Activated CD4-positive, alpha-beta T cell treated with anti-CD3 and anti-CD28 coated beads, Interleukin-2, amount 50 U/mL, for 24 hours (primary cell): ENCODE measurements at places on chromosomes 16 and 17.

DNA sequence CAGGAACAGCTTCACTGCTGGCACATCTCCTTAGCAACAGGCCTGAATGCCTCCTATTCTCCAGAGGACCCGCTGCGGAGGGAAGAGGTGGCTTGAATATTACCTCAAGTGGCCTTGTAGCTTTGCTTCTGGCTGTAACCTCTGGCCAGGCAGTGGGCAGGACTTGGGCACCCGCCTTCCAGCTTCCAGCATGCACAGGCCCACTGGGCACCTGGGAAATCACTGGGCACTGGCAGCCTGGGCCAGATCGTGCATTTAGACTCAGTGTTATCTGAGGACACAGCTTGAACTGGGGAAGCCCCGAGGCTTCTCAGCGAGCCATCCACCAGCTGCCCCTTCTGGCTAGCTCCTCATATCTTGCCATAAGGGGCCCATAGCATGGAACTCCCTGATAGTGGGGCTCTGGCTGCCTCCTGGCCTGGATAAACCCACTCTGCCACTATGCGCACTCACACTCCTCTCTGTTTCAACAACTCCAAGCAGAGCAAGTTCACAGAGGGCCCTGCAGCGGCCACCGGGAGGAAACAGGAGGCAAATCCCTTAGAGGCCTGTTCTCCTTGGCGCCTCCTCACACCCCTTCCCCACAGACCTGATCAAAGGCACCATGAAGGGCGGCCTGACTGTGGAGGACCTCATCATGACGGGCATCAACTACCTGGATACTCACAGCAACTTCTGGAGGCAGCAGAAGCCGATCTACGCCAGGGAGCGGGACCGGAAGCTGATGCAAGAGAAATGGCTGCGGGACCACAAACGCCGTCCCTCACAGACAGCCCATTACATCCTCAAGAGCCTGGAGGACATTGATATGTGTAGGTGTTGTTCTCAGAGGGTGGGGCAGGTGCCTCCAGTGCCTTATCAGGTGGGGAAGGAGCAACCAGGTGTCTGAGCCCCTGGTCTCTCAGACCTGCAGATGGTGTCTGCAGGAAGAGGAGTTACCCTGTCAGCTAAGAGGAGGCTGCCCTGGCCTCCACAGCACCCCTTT lies 7.8 kb downstream of the ODAD4 start:
- no peak for DNase-seq

GRCh38 chr17:16923097-16923903 lies 48.6 kb downstream of the TNFRSF13B start:
- DNase-seq = no peak

DNA sequence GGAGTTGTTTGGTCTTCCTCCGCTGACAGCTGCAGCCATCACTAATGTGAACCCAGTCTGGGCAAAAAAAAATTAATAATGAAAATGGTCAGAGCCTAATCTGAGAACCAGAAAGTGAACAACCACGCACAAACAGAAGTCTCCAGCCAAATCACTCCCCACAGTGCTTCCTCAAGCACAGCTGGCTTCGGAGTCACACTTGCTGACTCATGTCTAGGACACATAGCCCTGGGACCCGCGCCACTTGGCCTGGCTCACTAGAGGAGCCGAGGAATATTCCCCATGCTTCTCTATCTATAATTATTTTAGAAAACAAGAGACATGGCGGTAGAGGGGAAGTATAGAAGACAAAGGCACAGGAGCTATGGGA lies 109.1 kb downstream of the ZFHX3 start:
- no peak for DNase-seq

GRCh38 chr17:44004077-44004760 lies at the start of gene NAGS:
Gene NAGS, plus strand, starts transcription at chr17:44004622. Its CDS starts 42 bp downstream, at chr17:44004664.
- no peak for DNase-seq

- DNase-seq = peak; percentile 74
Observed at GRCh38 chr17:43125133-43125966, at the start of gene BRCA1. Gene BRCA1, minus strand, starts transcription at chr17:43125364. Its CDS starts 1,268 bp downstream, at chr17:43124096.

DNA sequence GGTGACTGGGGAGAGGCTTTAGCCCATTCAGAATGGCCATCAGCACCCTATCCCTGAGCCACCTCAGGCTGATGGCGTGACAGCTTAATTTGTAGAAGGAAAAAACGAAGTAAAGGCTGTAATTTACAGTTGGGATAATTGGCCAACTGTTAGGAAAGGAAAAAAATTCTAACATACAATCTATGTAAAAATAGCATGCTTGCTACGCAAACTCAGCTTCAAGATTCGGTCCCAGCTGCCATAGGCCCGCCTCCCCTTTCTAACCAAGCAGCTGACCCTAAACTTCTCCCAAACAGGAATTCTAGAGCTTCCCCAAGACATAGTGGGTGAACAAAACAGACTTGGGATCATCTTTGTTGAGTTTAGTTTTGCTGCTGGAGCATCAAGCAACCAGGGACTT lies 4.9 kb downstream of the SEZ6 start:
- DNase-seq = no peak

DNA sequence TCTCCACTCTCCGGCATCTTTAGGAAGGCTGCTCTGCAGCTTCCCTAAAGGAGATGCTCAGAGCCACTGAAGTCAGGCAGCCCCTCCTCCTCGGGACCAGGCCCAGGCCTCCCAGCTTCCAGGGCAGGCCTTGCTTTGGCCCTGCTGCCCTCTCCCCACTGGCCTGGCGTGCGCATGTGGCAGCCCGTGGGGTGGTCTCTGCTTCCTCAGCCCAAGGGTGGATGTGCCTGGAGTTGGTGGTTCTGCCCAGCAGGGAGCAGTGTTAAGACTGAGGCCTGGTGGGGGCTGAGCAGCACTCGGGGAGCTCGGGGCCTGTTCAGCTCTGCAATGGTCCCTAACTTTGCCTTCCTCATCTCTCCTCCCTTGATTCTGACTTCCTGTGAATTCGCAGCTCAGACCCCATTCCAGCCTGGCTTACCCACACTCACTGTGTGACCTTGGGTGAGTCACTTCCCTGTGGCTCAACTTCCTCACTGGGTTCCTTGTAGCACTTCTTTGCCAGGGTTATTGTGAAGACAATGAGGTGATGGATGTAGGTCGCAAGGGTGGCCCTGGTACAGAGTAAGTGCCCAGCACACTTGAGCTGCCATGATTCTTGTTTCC lies 63.2 kb downstream of the NKD1 start:
- no peak for DNase-seq

DNA sequence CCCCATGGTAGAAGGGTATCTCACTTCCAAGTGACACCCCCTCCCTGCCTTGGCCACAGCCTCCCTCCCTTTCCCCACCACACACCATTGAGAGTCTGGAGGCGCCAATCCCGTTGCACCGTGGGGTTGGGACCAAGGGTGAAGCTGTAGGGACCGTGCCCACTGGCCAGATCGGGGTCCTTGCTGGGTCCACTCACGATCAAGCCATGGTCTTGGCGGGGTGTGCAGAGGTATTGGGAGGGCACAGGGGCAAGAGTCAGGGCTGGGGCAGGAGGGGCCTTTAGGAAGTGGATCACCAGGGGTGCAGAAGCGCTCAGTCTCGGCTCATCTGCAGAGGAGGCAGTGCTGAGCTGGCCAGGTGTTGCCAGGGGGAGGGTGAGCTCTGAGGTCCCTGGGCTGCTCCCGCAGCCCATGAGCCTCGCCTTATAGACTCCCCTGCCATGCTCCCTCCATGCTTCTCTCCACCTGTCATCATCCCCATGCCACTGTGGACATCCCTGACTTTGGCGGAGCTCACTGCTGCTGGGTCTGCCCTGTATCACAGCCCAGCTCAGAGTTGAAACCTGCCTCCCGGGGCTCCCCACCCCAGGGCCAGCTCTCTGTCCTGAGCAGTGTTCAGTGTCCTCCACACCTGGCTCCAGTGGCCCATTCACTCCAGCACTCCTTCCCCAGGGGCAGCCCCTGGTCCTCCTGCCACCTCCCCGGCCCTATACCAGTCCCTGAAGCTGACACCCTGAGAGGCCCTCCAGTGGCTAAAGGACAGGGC lies 8.3 kb downstream of the CDH16 start:
- DNase-seq = no peak

GRCh38 chr16:30722916-30723315 lies 23.9 kb downstream of the SRCAP start:
- no peak for DNase-seq

- DNase-seq = no peak
Observed at GRCh38 chr16:86200722-86201121, 301.8 kb downstream of the IRF8 start.

- no peak for DNase-seq
Observed at GRCh38 chr17:48513097-48513496, 17.7 kb downstream of the HOXB1 start.

DNA sequence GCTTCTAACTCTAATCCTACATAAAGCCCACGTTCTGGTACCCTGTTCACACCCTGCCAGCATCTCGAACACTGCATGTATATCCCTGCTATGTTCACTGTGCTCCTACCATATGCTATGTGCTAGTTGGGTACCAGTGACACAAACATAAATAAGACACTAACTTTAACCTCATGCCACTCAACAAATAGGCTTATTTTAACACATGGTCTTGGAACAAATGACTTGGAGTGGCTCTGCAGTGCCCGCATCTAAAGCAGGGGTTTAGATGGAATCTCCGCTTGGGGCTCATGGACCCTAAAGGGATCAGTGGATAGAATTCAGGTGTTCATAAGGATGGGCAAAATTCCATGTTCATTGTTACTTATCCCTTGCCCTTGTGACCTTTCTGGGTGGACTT lies 175.7 kb upstream of the ZKSCAN2 start:
- no peak for DNase-seq

- no peak for DNase-seq
Observed at GRCh38 chr16:48062681-48063080, 93.1 kb downstream of the ABCC12 start.

DNA sequence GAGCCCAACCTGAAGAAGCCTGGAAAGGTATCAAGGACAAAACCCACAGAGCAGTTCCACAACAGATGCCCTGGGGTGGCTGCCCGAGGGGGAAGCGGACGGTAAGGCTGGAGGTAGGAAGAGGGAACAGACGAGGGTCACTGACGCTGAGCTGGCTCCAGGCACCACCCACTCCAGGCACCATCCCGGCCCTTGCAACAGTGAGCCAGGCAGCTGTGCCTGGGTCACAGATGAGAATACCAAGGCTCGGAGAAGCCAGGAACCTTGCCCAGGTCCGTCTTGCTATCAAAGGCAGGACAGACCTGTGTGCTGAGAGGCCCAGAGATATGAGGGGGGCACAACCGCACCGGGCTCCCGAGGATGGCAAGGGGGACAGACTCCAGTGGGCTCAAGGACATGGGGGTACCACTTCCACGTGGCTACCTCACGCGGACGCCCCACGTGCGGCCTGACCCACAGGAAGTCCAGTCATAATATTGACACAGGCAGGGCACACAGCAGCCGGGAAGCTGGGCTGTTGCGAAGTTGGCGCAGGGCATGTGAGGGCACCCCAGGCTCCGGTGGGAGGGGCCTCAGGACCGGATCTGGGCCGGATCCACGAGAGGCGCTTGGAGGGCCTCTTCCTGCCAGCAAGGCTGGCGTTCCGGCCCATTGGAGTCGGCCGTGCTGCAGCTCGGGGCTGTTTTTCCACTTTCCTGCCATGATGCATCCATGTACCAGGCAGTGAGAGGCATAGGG lies 29.9 kb downstream of the PEMT start:
- DNase-seq = no peak

GRCh38 chr17:48787828-48788227 lies 29.2 kb downstream of the TTLL6 start:
- DNase-seq = no peak

GRCh38 chr17:67110619-67111018 lies 66.3 kb downstream of the CACNG1 start:
- no peak for DNase-seq

DNA sequence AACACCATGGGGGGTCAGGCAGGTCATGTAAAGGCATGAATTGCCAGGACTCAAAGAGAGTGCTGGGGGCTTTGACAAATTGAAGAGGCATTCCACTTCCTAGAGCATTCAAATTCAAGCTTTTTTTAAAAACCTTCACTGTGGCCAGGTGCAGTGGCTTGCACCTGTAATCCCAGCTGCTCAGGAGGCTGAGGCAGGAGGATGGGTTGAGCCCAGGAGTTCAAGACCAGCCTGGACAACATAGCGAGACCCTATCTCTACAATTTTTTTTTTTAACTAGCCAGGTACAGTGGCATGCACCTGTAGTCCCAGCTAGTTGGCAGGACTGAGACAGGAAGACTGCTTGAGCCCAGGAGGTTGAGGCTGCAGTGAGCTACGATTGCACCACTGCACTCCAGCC lies 17.2 kb downstream of the ABCC12 start:
- DNase-seq = no peak

- no peak for DNase-seq
Observed at GRCh38 chr16:55640701-55641327, 15.0 kb upstream of the SLC6A2 start.

DNA sequence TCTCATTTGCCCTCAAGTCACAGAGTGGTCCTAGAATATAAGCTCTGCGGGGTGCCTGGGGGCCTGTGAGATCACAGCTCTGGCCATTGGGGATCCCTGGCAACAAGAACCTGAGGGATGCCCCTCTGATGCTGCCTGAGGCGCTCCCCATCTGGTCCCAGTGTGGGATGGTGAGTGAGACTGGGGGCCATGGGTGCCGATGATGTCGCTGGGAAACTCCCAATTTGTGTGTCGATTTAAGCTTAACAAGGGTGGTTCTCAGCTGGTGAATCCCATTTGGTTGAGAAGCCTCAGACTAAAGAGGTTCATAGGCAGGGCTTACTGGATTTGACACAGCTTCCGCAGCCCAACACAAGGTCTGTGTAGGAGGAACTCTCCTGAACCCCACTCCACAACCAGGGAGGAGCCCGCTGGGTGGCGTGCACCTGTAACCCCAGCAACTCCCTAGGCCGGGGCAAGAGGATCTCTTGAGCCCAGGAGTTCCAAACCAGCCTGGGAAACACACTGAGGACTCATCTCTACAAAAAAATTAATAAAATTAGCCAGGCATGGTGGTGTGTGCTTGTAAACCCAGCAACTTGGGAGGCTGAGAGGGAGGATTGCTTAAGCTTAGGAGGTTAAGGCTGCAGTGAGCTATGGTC lies 63.7 kb upstream of the SIAH1 start:
- no peak for DNase-seq

DNA sequence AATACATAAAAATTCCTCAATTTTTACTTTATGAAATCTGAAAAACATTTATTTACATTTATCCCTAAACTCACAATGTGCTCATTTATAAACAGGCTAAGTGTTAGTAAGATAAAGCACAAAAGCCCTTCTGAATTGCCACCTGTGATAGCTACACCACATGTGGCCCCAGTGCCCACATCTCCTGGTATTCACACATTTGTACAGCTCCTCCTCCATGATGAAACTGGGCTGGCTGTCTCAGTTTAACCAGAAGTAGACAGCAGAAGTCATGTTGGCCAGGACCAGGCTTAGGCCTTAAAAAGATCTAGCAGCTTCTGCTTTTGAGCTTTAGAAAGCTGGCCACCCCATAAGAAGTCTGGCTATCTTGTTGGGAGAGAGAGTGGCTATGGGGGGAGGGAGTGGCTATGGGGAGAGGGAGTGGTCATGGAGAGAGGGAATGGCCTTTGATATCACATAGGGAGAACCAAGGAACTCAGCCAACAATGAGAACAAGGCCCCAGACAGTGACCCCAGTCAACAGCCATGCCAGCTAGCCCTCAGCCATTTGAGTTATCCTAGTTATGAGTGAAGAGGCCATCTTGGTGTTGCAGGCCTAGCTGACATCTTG lies 47.4 kb downstream of the CEP95 start:
- no peak for DNase-seq
